Upper lobe of left lung (tissue), 6 donors: ENCODE measurements at places on chromosomes 1 and 21. TPM values are rescaled to one million over a fixed set of nuclear protein-coding genes. Genes with fewer than 3 reads are reported as not detected.

Gene IPO9
- total RNA-seq, result 45.2 TPM

Gene KCNJ9
- not detected for total RNA-seq

Gene MGST3
- 114 TPM for total RNA-seq

Gene PRKAA2
- 1.9 TPM for total RNA-seq

Gene DMRTA2
- total RNA-seq, result not detected

Gene C8B
- total RNA-seq, result 0.98 TPM

Gene SMCP
- not detected for total RNA-seq

Gene FCRL2
- total RNA-seq, result 0.54 TPM

Gene DCST1
- total RNA-seq, result 0.89 TPM

Gene PRSS38
- not detected for total RNA-seq

Gene GBP3
- total RNA-seq, result 17.9 TPM

Gene ACTA1
- 0.26 TPM for total RNA-seq

Gene ERICH3
- total RNA-seq, result 0.23 TPM

Gene PTGS2
- 5.3 TPM for total RNA-seq

Gene NPHS2
- total RNA-seq, result not detected

Gene SRP9
- total RNA-seq, result 157 TPM

Gene FMOD
- total RNA-seq, result 27.9 TPM

Gene CD1D
- total RNA-seq, result 2.9 TPM

GRCh38 chr1:51715369-51715768, 98.5 kb downstream of the OSBPL9 start:
- no peak for DNase-seq

DNA sequence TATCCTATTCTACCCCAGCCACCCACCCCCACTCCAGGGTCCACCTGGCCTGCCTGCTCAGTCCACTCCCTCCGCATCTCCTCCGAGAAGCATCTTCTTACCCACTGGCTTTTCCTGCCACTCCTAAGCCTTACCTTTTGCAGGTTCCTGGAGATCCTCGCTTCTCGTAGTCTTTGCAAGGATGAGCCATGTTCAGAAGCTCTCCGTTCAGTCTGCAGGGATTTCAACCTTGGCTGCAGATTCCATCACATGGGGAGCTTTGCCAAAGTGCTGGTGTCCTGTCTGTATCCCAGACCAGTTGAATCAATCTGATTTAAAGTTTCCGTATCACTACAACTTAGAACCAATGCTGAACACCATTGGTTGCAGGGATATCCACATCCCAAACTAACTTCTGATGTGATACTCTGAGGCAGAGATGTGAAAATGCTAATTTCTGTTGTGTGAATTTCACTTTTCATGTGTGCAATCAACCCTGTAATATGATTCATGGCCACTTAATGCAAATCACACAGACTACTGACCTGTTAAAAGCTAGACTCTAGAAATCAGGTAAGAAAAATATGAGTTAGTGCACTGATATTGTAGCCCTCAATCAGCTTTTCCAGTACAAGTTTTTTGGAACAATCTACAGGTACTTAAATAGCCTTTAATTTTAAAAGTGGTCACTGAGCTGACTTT, 61.9 kb downstream of the CAPN2 start:
- no peak for DNase-seq

DNA sequence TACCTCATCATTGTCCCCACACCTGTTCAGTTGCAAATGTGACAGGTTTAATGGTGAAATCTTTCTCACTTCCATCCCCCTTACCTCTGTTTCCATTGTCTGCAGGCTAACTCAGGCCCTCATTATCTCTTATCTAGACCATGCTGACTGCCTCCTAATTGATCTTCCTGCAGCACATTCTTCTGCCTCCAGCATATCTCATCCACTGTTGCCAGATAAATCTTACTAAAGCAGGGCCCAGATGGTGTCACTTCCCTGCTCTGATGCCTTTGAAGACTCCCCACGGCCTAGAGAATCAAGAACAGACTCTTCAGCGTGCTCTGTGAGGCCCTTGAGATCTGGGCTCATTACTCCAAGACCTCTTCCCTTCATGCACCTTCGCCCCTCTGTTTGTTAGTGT, 230.1 kb downstream of the DUSP10 start:
- no peak for DNase-seq

DNA sequence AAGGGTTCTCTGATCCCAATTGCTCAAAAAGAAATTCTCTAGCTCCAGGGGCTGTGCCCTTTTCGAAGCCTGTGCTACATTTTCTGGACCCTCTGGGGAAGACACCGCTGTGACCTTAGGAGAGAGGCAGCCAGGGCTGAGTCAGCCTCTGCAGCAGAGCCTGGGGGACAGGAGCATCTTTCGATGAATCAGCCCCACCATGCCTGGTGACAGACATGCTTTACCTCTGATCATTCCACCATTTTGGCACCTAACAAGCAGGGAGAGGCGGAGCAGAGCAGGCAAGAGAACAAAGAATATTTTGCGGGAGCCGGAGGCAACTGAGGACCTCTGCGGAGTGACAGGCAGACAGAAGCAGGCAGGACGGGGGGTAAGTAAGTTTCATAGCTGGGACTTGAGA, 84.9 kb downstream of the VWA5B1 start:
- no peak for DNase-seq

DNA sequence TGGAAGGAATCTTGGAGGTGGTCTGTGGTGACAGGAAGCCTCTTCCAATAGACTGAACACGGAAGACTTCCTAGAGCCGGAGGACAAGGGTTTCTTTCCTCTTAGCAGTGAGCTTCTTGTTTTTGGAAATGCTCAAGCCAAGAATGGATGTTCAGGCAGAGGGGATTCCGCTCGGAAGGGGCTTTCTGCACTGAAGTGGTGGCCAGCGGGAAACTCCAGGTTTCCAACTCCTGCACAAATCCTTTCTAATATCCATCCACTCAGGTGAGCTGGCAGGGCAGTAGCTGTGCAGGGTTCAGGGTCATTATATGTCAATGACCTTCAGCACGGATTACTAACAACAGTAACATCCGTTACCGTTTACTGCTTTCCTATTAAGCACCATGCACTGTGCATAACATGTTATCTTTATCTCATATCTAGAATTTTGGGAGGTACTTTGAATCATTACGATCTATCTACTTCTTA, 573 bp upstream of the CPT2 start:
- no peak for DNase-seq

- no peak for DNase-seq
Measured at GRCh38 chr1:85371021-85371420, 93.9 kb downstream of the DDAH1 start.

GRCh38 chr1:19582318-19582717, 61.8 kb upstream of the NBL1 start:
- DNase-seq, result peak; percentile 78

- DNase-seq, result no peak
Measured at GRCh38 chr1:1451696-1452364, 2.3 kb downstream of the ATAD3C start.

DNA sequence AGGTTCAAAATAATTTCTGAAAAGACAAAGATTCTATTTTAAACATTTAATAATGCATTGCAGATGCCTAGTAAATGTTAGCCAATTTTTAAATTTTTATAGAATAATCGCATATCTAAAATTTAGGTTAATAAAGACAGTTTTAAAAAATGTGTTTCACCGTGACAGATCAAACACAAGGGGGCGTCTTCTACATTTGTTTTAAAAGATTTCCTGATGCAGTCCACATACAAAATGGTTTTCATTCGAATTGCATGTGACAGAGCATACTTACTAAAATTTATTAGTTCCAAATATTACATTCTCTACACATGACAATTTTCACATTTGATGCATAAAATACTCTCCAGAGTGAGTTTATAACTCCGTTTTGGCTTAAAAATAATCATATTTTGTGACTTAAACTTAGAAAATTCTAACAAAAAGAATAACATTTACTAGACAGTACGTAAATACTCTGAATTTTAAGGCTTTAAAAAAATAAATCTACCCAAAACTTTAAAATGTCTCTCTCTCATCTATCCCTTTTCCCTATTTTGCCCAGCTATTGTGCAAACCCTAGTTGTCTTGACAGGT, 75.5 kb downstream of the ADAMTS1 start:
- no peak for DNase-seq

DNA sequence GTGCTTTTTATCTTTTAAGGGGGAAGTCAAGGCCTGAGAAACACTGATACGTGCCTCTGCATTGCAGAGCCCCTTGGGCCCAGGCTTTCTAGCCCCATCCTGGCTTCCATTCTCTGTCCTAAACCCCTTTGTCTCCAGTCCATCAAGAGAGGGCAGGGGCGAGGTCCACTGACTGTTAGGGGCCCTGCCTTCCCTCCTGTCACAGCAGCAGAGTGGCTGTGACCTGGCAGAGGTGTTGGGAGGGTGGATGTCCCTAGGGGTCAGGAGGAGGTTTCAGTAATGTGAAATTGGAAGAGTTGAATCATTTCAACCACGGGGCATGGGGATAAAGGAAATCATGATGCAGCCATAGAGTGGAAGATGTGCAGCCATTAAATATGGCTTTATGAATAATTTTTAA, 24.0 kb downstream of the SOX13 start:
- DNase-seq, result no peak

GRCh38 chr1:23122023-23122748, 46.5 kb downstream of the LUZP1 start:
- DNase-seq, result peak; percentile 30

GRCh38 chr1:219265026-219265515, 91.4 kb downstream of the LYPLAL1 start:
- no peak for DNase-seq

- peak; percentile 74 for DNase-seq
Measured at GRCh38 chr1:10646347-10646861, 150.0 kb downstream of the CASZ1 start.

- no peak for DNase-seq
Measured at GRCh38 chr1:246199086-246199645, 307.9 kb downstream of the SMYD3 start.

- DNase-seq, result no peak
Measured at GRCh38 chr1:145868232-145868631, 9.4 kb upstream of the PIAS3 start.

GRCh38 chr1:151325231-151325630, 2.0 kb downstream of the PI4KB start:
- DNase-seq, result no peak

DNA sequence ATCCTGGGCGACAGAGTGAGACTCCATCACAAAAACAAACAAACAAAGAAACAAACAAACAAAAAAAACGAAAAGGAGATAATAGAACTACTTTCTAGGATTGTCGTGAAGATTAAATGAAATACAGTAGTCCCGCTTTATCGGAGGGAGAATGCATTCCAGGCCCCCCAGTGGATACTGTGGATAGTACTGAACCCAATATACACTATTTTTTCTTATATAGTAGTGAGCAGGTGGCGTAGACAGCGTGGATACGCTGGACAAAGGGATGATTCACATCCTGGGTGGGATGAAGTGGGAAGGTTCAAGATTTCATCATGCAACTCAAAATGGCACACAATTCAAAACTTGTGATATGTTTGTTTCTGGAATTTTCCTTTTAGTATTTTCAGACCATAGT, 8.0 kb downstream of the SLC35F3 start:
- DNase-seq, result no peak

DNA sequence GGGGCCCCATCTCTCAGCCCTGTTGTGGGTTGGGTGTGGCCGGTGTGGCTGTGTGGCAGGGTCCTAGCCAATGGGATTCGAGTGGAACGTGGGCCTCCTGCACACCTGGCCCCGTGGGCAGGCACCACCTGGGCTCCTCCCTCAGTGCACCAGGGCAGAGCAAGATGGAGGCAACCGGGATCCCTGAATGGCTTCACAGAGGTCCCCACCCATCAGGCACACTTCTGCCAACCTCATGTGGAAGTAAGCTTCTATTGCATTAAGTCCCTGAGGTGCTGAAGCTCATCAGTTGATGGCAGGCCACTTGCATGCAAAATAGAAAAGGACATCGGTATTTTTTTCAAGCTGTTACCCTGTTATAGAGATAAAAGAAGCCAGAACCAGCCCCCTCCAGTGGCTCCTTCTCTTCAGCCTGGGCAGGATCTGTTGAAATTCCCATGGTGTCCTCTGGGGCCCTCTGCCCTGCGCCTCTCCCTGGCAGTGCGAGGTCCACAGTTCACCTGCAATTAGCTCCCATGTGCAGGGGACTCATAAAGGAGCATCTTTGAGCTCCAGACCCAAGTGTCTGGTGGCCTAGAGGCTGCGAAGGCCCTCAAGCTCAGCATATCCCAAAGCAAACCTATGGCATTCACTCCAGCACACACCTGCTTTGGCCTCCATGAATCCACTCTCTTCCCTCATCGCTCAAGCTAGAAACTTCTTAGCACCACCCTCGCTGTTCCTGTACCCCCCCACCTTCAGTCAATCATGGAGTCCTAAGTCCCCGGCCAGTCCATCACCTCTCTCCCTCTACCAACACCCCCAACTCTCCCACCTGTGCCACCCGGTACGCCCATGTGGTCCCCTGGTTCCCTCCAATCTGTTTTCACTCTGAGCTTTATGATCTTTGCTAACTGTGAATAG, 2.1 kb upstream of the SLC45A1 start:
- DNase-seq, result no peak

DNA sequence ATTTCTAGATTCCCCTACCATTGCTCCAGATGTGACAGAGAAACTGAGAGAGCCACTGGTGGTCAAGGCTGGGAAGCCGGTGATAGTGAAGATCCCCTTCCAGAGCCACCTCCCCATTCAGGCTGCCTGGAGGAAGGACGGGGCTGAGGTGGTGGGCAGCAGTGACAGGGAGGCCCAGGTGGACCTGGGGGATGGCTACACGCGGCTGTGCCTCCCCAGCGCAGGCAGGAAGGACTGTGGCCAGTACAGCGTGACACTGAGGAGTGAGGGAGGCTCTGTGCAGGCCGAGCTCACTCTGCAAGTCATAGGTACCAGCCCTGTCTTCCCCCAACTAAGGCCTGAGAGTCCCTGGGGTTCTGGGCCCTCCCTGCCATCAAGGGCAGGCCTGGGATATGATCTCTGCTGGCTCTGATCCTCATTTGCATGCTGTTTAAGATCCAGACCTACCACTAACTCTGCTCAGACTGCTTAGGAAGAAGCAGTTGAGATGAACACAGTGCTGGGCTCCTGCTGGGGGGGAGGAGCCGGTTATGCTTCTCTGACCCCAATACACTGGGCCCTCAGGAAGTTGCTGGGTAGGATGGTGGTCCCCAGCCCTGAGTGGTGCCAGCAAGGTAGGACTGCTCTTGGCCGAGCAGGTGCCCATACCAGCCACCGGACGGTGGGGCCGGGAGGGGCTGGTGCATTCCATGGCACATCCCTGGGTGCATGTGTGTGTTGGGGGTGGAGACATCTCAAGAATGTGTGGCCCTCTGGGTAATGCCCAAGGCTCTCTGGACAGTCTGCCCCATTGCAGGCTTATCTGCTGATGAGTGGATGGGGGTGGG, 25.1 kb downstream of the IGFN1 start:
- DNase-seq, result no peak

GRCh38 chr1:114075546-114076242, 78.0 kb downstream of the SYT6 start:
- no peak for DNase-seq

- no peak for DNase-seq
Measured at GRCh38 chr1:231460614-231461013, 38.5 kb upstream of the EGLN1 start.

- DNase-seq, result peak; percentile 60
Measured at GRCh38 chr1:204225841-204226735, 12.3 kb upstream of the GOLT1A start.

DNA sequence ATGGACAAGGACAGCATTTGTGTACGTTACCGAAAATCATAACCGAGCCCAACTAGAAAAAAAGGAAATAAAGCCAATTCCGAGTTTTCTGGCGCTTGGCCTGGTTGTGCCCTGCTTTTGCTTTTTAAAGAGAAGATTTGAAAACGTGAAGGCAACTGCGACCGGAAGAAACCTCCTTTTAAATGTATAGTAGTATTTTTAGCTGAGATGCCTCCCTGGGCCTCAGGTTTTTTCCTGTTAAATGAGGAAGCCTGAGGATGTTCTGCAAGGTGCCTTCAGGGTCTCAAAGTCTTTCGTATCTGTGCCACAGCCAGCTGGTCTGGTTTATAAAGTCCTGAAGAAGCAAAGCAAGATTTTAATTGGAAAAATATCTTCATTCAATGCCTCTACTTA, 371 bp upstream of the ODF2L start:
- no peak for DNase-seq
